ENCODE measurements at places on chromosomes 2 and 18.

DNA sequence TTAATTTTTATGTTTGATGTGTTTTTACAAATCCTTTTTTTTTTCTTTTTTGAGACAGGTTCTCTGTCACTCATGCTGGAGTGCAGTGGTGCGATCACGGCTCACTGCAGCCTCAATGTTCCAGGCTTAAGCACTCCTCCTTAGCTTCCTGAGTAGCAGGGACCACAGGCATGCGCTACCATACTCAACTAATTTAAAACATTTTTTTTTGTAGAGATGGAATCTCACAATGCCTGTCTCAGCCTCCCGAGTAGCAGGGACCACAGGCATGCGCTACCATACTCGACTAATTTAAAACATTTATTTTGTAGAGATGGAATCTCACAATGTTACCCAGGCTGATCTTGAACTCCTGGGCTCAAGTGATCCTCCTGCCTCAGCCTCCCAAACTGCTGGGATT lies 3.2 kb downstream of the NOTO start:
- DNase-seq: no peak

DNA sequence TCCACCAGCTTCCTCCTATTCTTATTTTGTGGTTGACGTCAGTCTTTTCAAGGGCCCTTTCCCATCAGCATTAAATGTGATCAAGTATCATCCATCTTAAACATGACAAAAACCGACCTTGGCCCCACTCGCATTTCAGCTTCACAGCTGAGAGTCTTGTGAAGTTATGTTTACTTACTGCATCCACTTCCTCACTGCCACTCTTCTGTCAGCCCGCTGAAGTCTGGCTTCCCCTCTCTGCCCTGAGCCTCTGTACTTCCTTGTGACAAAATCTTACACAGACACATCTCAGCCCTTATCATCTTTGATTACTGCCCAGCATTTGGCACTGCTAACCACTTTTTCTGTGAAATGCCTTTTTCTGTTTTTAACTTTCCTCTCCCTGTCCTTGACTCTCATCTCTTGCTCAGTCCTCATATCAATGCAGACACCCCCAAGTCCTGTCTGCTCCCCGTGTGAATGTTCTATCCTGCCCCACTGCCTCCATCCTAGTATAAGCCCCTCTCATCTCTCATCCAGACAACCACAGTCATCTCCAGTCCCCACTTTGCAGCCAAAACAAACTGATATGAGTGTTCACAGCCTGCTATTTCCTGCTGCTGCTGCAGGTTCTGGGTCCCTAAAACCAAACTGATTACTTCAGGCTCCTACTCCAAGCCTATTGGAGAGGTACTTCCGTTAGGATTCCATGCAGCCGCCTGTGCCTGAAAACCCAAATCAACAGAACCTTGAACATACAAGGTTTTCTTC lies 31.4 kb downstream of the FOSL2 start:
- DNase-seq: no peak

DNA sequence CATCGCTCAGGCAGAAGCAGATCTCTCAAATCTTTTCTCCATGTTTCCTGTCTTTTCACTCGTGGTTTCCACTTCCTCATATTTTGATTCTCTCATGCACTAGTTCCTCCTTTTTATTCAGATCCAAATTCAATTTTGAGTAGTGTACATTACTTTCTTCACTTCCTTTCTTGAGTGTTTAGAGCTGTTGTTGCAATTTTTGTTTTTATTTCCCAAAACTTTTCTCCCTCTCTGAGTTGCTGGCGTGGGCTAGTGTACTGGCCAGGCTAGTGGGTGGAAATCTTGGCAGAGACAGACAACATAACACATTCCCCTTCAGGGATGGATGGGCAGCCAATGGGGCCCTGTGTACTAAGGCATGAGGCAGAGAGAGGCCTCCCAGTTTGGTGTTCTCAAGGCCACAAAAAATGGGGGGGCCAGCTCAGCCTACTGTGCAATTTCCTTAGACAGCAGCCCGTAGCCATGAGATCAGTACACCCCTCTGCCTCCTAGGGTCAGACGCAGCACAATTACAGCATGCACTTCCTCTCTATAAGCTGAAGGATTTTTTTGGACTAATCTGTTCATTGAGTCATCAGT lies 145.1 kb upstream of the PID1 start:
- DNase-seq: no peak

GRCh38 chr2:9325428-9325827 lies 97.9 kb downstream of the ITGB1BP1 start:
- DNase-seq: no peak

DNA sequence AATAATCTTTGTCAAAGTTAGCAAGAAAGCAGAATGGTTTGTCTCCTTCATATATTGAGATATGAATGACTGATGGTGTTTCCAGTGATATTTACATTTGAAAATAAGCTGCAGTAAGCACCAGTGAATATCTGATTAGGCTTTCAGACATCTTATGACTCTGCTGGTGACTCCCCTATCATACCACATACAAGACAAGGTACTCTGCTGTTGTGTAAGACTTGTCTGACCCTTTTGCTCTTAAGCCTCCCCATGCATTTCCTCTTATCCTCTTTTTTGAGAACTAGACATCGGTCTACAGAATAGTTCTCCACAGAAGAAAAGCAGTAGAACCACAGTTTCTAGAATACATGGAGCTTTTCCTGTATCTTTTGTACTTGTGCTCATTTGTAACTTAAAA lies 9.3 kb downstream of the POLI start:
- DNase-seq: no peak
